ENCODE measurements at places on chromosomes 3 and 15.
A peak's percentile ranks its signal among the peaks of the same experiment; 100 is the strongest.

DNA sequence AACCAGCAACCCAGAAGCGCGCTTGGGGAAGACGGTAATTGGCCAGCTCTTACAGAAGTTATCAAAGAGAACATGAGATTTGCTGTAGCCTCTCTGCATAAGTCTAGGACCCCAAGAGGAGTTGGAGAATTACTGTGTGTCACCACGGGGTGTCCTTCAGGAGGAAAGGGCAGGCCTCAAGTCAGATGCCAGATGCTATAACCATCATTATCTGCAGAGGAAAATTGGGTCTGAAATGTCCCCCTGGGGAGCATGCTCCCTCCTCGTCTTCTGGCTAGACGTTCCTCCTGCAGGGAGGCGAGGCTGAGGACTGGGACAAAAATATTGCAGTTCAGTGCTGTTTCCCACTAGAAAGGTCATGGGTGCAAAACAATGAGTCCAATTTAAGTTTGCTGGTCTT is 380.5 kb upstream of the CFAP20DC start:
- no peaks in the 10 kb centered on the region for H3K36me3 ChIP-seq
- H3K4me1 ChIP-seq, result no peaks in the 10 kb centered on the region
- H3K4me3 ChIP-seq, result no peak overlapping the region
- no peak for DNase-seq
- no peaks in the 10 kb centered on the region for H3K27me3 ChIP-seq

- H3K4me1 ChIP-seq, result peaks cover 9% of the 10 kb centered on the region
- H3K27ac ChIP-seq, result no peak overlapping the region
- H3K27me3 ChIP-seq, result no peaks in the 10 kb centered on the region
- H3K4me3 ChIP-seq, result no peak overlapping the region
Observed at GRCh38 chr3:46968783-46969428, 7.6 kb downstream of the CCDC12 start.

DNA sequence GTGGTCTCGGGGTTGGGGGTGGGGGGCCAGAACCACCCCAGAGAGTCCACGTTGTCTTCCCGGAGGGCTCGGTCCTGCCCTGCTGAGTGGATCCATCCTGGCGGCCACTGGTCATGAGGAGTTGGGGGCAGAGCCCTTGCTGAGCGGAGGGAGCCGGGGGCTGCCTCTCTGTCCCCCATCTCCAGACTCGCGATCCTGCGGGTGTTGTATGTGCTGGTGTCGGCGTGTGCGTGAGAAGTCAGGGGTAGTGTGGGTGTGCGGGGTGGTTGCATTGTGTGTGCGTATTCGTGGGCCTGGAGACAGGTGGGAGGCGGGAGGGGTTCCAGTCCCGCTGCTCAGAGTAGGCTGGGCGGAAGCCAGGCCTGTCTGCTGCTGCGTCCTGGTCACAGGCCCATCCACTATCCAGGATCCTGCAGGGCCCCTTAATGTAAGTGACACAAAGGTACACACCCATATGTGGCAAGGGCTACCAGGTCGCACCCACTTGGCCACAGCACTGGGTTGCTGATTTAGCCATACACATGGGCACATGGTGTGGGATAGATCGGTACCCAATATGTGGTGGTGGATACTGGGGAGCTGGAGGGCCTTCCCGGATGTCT is 30.7 kb downstream of the NBEAL2 start:
- H3K4me1 ChIP-seq, result peaks cover 3% of the 10 kb centered on the region
- H3K36me3 ChIP-seq, result peaks cover 5% of the 10 kb centered on the region
- no peaks in the 10 kb centered on the region for H3K27me3 ChIP-seq
- DNase-seq, result no peak
- H3K27ac ChIP-seq, result peak overlapping the region; percentile 80

DNA sequence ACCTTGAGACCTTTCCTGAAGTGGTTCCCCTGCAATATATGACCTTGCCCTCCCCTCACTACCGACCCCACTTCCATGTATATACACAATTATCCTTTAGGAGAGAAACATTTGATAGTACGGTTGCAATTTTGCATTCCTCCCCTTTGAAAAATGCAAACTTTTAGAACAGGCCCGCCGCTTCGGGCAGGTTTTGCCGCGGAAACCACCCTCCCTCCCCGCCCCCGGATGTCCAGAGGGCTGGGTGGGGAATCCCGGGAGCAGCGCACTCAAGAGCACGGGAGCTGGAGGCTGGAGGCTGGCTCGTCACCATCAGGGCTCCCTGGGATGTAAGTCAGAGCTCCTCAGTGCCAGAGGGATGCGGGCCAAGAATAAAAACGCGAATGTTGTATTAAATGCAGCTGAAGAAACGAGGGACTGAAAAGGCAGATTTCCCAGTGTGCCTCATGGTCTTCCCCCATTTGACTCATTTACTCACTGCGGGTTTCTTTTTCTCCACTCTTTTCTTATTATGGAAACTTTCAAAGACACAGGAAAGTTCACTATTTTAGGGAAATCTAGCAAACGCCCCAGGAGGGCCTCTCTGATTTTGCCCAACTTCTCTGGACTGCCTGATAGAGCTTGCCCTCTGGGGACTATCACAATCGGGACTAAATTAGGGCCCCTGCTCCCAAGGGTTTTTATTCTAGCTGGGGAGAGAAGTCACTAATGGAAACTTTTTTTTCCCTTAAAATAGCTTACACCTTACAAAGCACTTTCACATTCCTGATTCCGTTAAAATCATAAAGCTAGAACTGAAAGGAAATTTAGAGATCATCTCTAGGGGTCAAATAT is 2.9 kb upstream of the USP3 start:
- no peaks in the 10 kb centered on the region for H3K36me3 ChIP-seq
- DNase-seq, result peak; percentile 49
- peaks cover 31% of the 10 kb centered on the region for H3K4me1 ChIP-seq
- no peaks in the 10 kb centered on the region for H3K27me3 ChIP-seq
- H3K4me3 ChIP-seq, result peak overlapping the region; percentile 34

GRCh38 chr3:111811811-111812210 is 47.3 kb upstream of the PHLDB2 start:
- no peak overlapping the region for H3K4me3 ChIP-seq
- H3K27me3 ChIP-seq, result no peaks in the 10 kb centered on the region
- DNase-seq, result no peak
- no peak overlapping the region for H3K27ac ChIP-seq
- no peaks in the 10 kb centered on the region for H3K4me1 ChIP-seq

DNA sequence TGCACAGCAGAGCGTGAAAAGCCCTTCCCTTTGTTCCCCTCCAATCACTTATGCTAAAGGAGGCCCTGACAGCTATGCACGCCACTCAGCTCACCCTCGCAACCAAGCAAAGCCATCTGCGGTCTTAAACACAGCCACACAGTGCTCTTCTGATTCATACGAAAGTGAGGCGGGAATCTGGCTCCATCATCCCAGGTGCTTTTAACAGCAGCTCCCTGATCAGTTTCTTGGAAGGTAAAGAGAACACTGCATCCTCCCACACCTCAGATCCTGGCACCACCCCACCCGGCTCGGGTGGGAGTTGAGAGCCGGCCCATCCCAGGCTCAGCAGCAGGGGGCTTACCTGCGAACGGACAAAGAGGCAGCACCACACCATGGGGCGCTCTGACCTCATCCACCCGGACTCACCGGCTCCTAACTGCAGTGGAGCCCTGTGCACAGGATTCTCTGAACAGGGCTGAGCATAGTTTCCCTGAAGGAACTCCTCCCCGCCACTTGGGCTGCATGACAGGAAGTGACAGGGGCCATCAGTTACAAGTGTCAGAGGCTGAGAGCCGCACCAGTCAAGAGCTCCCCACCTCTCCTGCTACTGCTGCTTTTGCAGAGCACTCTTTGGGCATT is 114.3 kb upstream of the ARHGEF3 start:
- H3K27me3 ChIP-seq, result no peaks in the 10 kb centered on the region
- no peak for DNase-seq
- no peaks in the 10 kb centered on the region for H3K36me3 ChIP-seq
- H3K27ac ChIP-seq, result no peak overlapping the region

DNA sequence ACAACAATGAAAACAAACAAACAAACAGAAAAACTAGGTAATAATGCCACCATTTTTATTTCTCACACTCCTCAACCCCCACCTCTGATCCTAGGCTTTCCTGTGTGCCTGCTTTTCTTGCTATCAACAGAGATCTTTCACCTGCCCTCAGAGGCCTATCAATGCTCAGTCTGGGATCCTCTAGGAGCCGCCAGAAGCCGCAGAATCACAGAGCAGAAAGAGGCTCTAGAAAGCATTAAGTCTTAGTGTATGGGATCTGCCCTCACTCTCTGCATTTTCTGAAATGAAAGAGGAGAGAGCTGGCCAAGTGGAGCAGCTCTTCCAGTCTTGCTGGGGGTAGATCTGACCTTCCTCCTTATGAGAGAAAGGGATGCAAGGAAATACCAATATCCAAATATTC is 306.8 kb downstream of the TUSC7 start:
- no peak overlapping the region for H3K4me3 ChIP-seq
- no peaks in the 10 kb centered on the region for H3K27me3 ChIP-seq
- no peak for DNase-seq
- peaks cover 5% of the 10 kb centered on the region for H3K4me1 ChIP-seq
- no peaks in the 10 kb centered on the region for H3K36me3 ChIP-seq

GRCh38 chr3:156360083-156360482 is 194.8 kb downstream of the SSR3 start:
- H3K4me1 ChIP-seq, result peaks cover 9% of the 10 kb centered on the region
- no peaks in the 10 kb centered on the region for H3K27me3 ChIP-seq
- no peak overlapping the region for H3K27ac ChIP-seq
- H3K36me3 ChIP-seq, result no peaks in the 10 kb centered on the region
- no peak overlapping the region for H3K4me3 ChIP-seq

DNA sequence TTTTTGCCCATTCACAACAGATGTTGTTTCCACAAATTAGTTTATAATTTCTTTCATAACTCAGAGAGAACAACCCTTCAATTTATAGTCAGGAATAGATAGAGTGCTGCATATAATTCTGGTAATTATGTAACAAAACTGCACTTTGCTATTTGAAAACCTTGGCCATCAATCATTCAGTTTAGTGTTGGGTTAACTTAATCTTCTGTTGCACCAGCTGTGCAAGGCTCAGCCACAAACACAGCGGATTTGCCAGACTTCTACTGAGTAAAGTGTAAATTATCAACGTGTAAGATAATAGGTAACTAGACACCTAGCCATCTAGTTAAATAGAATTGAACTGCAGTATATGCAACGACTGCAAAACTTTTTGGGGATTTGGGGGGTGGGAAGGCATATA is 1064.3 kb upstream of the EPHA6 start:
- no peak overlapping the region for H3K27ac ChIP-seq
- no peaks in the 10 kb centered on the region for H3K36me3 ChIP-seq
- no peak for DNase-seq

DNA sequence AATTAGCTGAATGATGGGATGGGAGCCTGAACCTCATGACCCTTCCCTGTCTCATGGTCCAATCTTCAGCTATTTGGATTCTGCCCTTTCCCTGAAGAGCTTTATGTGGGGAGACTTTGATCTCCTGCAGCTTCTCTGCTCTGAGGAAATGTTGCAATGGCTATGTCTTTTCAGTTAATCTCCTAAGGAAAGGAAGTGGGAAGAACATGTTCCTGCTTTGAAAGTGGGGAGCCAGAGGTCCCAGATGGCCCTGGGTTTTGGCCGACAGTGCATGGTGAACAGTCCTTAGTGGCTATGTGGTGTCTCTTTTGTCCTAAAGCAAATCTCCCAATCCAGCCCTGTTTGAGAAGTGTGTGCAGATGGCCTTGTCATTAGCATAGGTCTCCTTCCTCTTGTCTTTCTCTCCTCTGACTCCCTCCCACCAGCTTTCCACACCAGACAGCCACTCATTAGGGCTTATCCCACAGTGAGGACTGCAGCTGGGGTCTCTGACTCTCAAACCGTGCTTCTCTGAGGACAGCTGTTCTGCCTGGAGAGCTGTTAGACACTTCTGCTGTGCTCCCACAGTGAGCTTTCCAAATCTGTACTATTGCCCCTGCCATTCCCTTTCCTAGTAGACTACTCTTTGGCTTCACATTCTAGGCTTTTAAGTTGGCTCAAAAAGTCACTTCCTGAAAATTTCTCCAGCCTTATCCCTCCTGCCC is 365.8 kb upstream of the UMPS start:
- H3K27ac ChIP-seq, result peak overlapping the region; percentile 41
- no peak overlapping the region for H3K4me3 ChIP-seq
- DNase-seq, result no peak
- peaks cover 6% of the 10 kb centered on the region for H3K36me3 ChIP-seq
- H3K27me3 ChIP-seq, result no peaks in the 10 kb centered on the region

DNA sequence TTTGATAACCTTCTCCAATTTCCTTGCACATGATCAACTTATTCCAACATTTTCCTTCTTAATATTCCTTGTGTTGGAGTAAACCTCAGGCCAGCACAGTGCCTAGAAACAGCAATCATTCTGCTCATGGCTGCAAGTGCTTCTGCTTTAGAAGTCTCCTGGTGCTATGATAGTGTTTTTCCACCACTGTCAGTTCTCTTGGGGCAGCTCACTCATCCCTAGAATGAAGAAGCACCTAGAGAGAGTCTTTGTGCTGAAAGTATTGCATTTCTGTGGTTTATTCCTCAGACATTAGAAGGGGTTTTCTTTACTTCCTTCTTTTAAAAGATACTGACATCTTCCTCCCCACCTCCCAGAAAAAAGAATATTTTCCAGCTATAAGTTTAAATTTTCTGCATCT is 183.5 kb downstream of the RYR3 start:
- no peaks in the 10 kb centered on the region for H3K4me1 ChIP-seq
- H3K27ac ChIP-seq, result no peak overlapping the region
- H3K27me3 ChIP-seq, result no peaks in the 10 kb centered on the region
- no peaks in the 10 kb centered on the region for H3K36me3 ChIP-seq
- DNase-seq, result no peak
- H3K4me3 ChIP-seq, result no peak overlapping the region

- DNase-seq, result no peak
- H3K4me1 ChIP-seq, result no peaks in the 10 kb centered on the region
- no peak overlapping the region for H3K4me3 ChIP-seq
- no peaks in the 10 kb centered on the region for H3K27me3 ChIP-seq
- no peaks in the 10 kb centered on the region for H3K36me3 ChIP-seq
Observed at GRCh38 chr3:157408499-157409149, 28.0 kb upstream of the PTX3 start.

- H3K27me3 ChIP-seq, result peaks cover 37% of the 10 kb centered on the region
- no peak overlapping the region for H3K27ac ChIP-seq
- H3K36me3 ChIP-seq, result no peaks in the 10 kb centered on the region
- H3K4me1 ChIP-seq, result no peaks in the 10 kb centered on the region
- no peak for DNase-seq
- no peak overlapping the region for H3K4me3 ChIP-seq
Observed at GRCh38 chr15:67820122-67820991, 5.0 kb upstream of the SKOR1 start.

GRCh38 chr3:195458316-195458717 is 15.5 kb upstream of the ACAP2 start:
- H3K27me3 ChIP-seq, result no peaks in the 10 kb centered on the region
- no peaks in the 10 kb centered on the region for H3K4me1 ChIP-seq
- no peak overlapping the region for H3K27ac ChIP-seq

GRCh38 chr3:63146154-63146553 is 132.0 kb upstream of the SYNPR start:
- H3K4me3 ChIP-seq, result no peak overlapping the region
- no peak overlapping the region for H3K27ac ChIP-seq
- H3K36me3 ChIP-seq, result no peaks in the 10 kb centered on the region
- DNase-seq, result no peak
- no peaks in the 10 kb centered on the region for H3K4me1 ChIP-seq

GRCh38 chr15:90043530-90044010 is 42.4 kb downstream of the ZNF710 start:
- H3K27ac ChIP-seq, result no peak overlapping the region
- no peak for DNase-seq
- no peaks in the 10 kb centered on the region for H3K36me3 ChIP-seq

All from ascending aorta (tissue), 2 donors.